ENCODE measurements at places on chromosomes 4 and X.

DNA sequence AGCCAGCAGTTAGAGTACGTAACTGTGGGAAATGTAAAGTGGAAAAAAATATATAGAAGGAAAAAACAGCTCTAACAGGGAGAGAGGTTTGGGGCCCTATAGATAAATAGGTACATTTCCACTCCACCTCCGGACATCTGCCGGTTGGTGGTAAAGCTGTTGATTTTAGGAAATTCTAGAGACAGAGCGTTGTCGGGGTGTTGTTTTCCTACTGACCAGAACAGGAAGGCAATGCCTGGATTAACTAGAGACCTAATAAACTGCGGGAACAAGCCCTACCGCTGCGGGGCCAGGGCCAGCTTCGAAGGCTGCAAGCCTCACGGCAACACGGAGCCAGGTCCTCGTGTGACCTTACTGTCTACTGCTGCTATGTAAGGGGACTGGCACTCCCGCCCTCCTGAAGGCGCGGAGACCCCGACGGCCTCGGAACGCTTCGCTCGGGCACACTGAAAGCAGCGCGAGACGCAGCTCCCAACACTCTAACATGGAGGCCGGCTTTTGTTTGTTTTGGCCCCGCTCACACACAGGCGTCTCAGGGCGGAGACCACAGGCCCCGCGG is 702 bp upstream of the CDKN2AIP start:
- DNase-seq = no peak

GRCh38 chr4:105650190-105650589 is 58.3 kb downstream of the INTS12 start:
- no peak for DNase-seq

GRCh38 chr4:6008092-6008551 is 10.1 kb downstream of the C4orf50 start:
- DNase-seq = no peak

DNA sequence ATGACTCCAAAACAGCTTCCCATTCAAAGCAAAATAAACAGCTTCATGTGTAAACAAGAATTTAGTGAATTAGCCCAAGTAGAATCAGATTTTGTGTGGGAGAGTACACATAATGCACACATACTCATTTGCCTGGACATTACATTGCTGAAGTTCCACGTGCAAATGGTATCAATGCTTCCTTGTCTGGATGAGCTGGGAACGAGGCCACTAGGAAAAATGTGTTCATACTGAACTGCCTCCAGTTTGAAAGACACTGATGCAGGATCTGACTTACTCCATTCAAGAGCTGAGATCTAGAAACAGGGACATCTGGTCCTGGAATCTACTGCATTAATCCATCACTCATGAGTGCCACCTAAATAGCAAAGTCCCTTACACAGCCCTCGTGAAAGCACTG is 228.0 kb downstream of the APBB2 start:
- DNase-seq = no peak

DNA sequence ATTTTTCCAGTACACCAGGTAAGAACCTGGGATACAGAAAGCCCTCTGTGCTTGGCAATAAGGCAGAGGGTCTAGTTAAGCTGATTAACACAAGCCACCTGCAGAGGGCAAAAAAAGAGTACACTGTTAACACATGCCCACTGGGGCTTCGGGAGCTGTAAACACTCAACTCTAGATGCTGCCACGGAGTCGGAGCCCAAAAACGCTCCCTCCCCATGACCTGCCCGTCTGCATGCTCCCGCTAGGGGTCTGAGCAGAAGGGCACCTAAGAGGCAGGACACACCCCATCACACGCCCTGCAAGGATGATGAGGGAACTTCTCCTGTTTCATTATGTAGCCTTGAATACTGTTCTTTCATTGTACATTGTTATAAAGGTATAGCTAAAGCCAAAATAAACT is 715.6 kb upstream of the AADAT start:
- DNase-seq = no peak

- DNase-seq = no peak
Observed at GRCh38 chr4:135124196-135124595, 922.6 kb upstream of the PABPC4L start.

DNA sequence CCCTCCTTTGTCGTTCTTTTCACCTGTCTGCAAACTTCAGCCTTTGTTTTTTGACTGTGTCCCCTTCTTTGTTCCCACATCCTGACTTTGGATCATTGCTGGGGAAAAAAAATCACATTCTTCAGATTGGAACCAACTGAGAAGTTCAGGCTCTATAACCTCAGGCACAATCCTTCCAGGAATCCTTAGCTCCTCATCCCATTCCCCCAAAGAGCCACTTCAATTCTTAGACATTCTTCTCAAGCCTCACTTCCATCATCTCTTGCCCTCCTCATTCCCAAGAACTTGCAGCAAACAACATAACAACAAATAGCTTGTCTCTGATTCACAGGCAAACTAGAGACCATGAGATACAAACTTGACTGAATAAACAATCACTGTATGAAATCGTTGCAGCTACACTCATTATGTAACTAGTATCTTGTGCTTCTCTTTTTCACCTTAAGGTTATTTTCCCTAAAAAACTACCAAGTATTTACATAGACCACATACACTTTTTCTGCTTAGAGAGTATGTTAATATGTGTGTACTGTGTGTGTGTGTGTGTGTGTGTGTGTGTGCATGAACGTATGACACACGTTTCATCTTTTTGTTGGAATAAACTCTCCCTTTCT is 26.4 kb upstream of the PGM2 start:
- DNase-seq = no peak

GRCh38 chrX:41108463-41109205 is 23.4 kb downstream of the USP9X start:
- no peak for DNase-seq

DNA sequence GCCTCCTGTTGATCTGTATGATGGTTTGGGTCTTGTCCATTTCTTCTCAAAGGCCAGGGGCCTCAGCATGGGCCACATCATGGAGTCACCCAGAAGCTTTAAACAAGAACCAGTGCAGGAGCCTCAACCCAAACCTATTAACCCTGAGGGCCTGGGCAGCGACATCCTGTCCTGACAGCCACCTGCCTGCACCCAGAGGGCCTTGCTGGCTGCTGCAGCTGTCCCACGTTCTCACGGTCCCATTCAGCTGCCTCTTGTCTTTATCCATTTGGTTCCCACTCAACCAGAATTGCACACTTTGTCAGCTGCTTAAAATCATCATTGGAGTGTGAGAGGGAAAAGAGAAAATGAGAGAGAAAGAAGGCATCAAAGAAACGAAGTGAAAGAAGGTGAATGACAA is 21.6 kb downstream of the C4orf50 start:
- no peak for DNase-seq

DNA sequence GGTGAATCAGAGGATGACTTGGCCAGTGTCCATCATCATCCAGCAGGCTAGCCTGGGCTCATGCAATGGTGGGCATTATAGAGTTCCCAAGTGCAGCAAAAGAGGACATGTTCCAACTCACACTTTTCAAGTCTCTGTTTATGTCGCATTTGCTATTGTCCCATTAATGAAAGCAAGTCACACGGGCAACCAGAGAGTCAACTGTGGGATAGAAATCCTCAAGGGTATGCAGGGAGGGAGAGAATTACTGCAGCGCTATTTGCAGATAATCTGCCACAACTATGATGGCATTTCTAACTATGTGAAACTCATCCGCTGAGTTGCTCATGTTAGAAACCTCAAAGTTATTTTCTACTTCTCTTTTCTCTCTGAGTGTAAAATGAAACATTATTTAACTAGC is 78.5 kb upstream of the TAB3 start:
- DNase-seq = no peak

DNA sequence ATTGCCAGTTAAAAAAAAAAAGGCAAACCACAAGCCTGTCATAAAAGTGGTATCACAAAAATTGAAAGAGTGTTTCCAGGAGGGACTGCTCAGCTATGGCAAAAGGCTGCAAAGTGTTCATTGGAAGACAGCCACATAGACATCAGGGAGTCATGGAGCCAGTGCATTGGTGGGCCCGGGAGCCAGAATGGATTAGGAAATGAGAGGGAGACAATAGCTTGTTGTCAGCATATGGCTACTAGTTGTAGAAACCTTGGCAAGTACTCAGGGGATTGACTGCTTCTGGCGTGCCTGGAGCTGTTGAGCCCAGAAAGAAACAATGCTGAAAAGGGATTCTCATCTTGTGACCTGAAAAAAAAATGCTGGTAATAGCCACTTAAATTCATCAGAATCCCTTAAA is 5.0 kb downstream of the GAR1 start:
- no peak for DNase-seq

DNA sequence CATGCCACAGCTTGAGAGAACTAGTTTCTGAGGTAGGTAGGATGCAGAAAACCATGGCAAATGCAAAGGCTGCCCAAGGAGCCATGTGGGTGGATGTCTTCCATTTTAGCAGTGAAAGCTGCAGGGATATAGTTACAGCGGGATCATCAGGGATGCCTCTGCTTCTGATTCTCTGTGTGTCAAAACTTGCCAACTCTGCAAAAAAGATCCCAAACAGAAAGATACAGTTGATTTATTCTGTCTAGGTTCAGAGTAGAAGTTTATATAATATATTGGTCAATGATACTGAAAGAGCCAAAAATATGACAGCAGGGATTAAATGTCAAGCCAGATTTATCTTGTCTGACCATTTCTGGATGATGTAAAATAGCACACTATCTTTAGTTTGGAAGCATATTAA is 42.4 kb upstream of the SFRP2 start:
- no peak for DNase-seq

GRCh38 chr4:61195101-61195500 is 5.0 kb upstream of the ADGRL3 start:
- no peak for DNase-seq

GRCh38 chr4:74190332-74190731 is 32.4 kb downstream of the MTHFD2L start:
- no peak for DNase-seq

DNA sequence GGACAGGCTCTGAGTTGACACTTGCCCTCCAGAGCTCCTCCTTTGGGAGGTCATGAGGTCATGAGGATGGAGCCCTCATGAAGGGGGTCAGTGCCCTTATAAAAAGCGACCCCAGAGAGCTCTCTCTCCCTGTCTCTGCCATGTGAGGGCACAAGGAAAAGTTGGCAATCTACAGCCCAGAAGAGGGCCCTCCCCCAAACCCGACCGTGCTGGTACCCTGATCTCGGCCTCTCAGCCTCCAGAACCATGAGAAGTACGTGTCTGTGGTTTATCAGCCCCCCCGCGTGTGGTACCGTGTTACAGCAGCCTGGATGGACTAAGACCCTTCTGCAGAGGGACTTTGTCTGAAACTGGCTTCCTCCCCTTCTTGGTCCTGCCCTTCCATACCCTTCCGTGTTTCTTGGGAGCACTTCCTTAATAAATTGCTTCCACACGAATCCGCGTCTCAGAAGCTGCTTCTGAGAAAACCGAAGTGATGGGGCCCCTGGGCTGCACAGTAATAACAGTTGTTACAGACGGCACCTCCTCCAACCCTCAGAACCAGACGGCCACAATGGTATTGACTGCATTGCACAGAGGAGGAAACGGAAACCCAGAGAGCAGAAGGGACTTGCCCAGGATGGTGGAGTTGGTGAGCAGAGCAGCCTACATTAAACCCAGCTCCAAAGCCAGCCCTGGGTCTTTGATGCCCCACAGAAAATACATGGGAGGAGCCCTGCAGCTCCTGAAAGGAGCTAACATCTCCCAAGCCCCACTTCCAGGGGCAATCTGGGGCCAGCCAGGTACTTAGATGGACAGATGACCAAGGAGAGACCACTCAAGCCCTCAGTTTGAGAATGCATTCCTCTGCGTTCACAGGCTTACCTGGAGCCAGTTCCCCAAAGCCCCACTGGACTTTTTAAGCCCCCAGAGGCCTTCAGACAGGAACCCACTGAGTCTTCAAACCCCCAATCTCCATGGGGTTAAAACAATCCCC is 242.7 kb downstream of the BCOR start:
- peak; percentile 53 for DNase-seq

DNA sequence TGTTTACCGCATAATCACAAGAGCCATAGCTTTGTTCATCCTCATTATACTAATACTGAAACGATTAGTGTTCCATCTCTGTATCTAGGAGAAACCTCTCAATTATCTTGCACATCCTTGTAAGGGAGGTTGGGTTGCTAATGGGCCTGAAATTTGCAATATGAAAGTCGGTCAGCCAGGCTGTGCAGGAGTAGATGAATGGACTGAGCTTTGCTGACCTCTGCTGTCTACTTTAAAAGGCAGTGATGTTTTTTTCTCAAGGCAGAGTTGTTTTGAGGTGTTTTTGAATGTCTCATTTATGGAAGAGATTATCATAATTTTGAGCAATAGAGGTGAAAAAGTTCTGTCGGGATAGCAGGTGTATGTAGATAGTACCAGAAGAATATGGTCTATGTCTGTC is 47.9 kb upstream of the LINC00632 start:
- DNase-seq = no peak

- no peak for DNase-seq
Observed at GRCh38 chr4:85569730-85570299, 94.9 kb downstream of the ARHGAP24 start.

- DNase-seq = no peak
Observed at GRCh38 chr4:169159624-169160171, 111.1 kb downstream of the SH3RF1 start.

DNA sequence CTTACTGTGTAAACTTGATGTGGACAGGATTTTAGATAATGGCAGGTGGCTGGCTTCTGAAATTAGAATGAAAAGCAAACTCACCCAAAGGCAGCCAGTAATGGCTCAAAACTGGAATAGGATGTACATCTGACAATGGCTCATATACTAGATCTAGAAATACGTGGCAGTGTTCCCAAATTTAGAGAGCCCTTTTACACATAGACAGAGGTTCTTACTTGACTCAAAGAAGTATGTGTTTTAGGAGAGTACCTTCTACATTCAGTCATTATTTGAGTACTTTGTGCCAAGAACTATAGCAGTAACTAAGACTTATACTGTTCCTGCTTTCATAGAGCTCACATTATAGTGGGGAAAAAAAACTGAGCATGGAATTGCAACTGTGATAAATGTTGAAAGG is 48.0 kb downstream of the UBE2K start:
- DNase-seq = no peak

DNA sequence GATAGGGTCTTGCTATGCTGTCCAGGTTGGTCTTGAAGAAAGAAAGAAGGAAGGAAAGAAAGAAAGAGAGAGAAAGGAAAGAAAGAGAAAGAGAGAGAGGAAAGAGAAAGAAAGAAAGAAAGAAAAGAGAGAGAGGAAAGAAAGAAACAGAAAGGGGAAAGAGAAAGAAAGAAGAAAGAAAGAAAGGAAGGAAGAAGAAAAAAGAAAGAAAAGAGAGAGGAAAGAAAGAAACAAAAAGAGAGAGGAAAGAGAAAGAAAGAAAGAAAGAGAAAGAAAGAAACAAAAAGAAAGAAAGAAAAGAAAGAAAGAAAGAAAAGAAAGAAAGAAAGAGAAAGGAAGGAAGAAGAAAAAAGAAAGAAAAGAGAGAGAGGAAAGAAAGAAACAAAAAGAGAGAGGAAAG is 95.8 kb upstream of the SHOX start:
- DNase-seq = no peak

- no peak for DNase-seq
Observed at GRCh38 chr4:48493452-48494100, 3.5 kb downstream of the ZAR1 start.

- no peak for DNase-seq
Observed at GRCh38 chrX:38877366-38877765, 76.1 kb downstream of the MID1IP1 start.

All from KG1 (cell line).